NCI-H460 (cell line): ENCODE measurements at places on chromosomes 16 and 17.
A peak's percentile ranks its signal among the peaks of the same experiment; 100 is the strongest.

DNA sequence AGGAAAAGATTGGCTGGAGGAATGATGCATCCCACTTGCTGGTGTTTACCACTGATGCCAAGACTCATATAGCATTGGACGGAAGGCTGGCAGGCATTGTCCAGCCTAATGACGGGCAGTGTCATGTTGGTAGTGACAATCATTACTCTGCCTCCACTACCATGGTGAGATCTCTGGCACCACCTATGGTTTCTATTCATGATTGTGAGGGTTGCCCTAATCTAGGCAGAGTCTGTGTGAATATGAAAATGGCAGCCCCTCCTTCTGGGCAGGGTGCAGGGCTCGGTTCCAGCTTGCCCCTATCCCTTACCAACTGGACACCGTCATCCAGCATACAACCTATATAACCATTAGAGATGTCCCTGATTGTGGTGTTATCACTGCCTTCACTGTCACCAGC is 33.4 kb downstream of the ITGB3 start:
- no peak for DNase-seq

GRCh38 chr16:23835390-23836077 is at the start of gene PRKCB:
Gene PRKCB, plus strand, starts transcription at chr16:23835983.
- DNase-seq: peak; percentile 53

DNA sequence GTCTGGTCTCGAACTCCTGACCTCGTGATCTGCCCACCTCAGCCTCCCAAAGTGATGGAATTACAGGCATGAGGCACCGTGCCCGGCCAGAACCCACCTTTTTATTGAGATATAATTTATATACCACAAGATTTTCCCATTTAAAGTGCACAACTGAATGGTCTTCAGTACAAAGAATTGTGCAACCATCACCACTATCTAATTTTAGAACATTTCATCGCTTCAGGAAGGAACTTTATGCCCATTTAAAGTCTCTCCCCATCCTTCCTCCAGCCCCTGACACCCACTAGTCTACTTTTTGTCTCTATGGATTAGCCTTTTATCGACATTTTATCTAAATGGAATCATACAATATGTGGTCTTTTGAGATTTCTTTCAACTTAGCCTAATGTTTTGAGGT is 25.4 kb upstream of the HELZ start:
- no peak for DNase-seq

GRCh38 chr16:67537270-67537635 is 8.6 kb downstream of the RIPOR1 start:
- DNase-seq: no peak

DNA sequence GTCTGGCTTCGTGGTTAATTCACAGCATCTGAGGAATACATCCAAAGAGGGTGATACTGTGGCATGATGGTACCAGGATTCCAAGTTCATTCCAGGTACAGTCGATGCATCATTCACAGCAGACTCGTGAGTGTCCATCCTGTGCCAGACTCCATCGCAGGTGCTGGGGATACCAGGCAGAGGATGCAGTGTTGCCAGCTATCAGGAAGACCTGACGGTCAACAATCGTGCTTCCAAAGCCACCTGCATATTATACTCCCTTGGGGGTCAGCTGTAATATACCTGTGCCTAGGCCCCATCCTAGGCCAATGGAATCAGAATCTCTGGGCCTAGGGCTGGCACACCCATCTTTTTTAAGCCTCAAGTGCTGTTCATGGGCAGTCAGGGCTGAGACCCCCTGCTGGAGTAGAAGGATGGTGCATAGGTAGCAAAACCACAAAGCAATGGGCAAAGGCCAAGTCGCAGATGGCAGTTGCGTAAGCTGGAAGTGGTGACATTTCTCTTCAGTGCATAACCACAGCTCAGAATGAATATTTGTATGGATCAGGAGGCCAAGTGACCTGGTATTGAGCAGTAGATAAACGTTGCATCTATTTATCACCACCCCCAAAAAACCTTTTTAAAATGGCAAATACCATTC is 42.9 kb upstream of the C16orf78 start:
- DNase-seq: no peak

DNA sequence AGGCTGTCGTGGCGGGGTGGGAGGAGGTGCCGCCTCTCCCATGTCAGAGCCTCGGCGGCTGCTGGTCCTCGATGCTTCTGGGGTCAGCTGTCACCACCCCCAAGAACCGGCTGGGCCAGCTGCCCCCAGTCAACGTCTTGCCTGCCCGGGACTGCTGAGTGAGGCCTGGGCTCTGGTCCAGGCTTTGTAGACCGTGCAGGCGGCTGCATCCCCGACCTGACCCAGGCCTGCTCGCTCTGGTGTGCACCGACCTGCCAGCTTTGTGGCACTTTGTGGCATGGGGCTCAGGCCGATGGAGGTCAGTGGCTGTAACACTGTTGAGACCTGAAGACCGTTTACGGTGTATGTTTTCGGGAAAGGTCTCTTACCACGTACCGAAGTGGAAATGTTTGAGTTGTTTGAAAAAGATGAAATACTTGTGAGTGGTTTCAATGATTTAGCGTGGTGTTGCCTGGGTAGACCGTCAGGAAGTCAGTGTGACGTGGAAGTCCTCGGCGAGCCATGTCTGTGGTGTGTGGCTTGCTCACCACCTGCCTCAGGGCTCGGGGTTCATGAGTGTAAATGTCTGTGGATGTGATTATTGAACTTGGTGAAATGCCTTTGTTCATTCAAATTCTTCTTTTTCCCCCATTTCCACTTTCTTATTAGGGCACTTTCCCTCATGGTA is 53.2 kb upstream of the ZNF750 start:
- no peak for DNase-seq

- DNase-seq: no peak
Observed at GRCh38 chr17:60323754-60324153, 68.2 kb downstream of the USP32 start.
